ENCODE measurements at places on chromosomes 7 and 10. TPM values are rescaled to one million over a fixed set of nuclear protein-coding genes. Genes with fewer than 3 reads are reported as not detected.

Gene GHRHR
- total RNA-seq: not detected

Gene NYAP1
- 3.6 TPM for total RNA-seq

Gene LRMDA
- 20.3 TPM for total RNA-seq

Gene TWIST1
- not detected for total RNA-seq

Gene MBL2
- 0.17 TPM for total RNA-seq

Gene EMX2
- total RNA-seq: 3.2 TPM

Gene ZNF117
- 0.81 TPM for total RNA-seq

Gene VWA2
- not detected for total RNA-seq

Gene AKR1C8
- not detected for total RNA-seq

Gene MYOZ1
- not detected for total RNA-seq

Gene NPFFR1
- total RNA-seq: not detected

Gene ZNF239
- total RNA-seq: 4.7 TPM

Gene SORCS1
- total RNA-seq: not detected

Gene PRLHR
- total RNA-seq: not detected

Gene TRIP6
- 286 TPM for total RNA-seq

Gene NPC1L1
- total RNA-seq: not detected
